ENCODE measurements at places on chromosomes 16 and 17.

DNA sequence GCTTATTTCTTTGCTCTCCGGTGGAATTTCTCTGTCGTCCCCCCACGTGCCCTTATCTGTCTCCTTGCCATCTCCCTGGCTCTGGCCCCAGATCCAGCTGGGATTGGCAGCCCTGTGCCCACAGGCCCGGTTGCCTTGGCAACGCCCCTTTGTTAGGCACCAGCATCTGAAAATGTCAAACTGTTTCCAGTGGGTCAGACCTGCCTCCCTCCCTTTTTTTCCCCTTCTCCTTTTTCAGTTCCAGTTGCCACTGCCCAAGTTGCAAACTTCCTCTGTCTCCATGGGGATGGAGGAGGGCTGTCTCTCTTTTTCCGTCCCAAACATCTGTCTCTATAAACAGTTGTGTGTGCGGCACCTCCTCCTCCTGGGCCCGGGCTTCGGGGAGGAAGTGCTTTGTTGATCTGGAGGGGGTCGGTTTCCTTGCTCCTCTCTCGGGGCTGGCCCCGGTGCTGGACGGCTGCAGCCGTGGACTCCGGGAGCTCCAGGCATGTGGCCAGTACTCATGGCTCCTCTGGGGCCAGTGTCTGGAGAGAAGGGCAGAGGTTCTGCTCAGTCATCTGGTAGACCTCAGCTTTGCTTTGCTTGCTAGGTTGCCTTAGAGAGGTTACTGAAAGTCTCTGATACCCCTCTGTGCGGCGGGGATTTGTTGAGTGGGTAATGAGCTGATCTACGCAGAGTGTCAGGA, 35.3 kb downstream of the SOCS3 start:
- DNase-seq, result peak; percentile 66

GRCh38 chr17:8420041-8420934, 15.4 kb upstream of the NDEL1 start:
- DNase-seq, result no peak

GRCh38 chr17:52157603-52158449, 688 bp downstream of the CA10 start:
- no peak for DNase-seq

DNA sequence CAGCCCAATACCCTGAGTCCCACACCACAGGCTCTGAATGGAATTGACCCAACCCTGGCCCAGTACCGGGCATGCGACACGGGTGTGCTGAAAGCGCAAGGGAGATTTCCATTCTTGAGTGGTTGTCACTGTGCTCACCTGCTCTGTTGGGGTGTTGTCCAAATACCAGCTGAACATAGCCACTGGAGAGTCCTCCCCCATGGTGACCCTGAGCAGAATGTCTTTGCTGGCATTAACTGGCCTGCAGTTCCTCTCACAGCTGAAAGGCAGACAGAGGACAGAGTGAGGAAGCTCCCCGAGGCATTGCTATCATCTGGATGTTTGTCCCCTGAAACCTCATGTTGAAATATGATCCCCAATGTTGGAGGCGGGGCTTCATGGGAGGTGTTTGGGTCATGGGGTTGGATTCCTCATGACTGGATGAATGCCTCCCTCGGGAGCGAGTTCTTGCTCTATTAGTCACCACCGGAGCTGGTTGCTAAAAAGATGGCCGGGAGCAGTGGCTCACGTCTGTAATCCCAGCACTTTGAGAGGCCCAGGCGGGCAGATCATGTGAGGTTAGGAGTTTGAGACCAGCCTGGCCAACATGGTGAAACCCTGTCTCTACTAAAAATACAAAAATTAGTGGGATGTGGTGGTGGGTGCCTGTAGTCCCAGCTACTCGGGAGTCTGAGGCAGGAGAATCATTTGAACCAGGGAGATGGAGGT, 57.3 kb upstream of the BCO1 start:
- DNase-seq, result peak; percentile 97

GRCh38 chr16:21088646-21089538, 61.8 kb downstream of the DNAH3 start:
- no peak for DNase-seq

Measured in fibroblast of skin of left quadriceps (primary cell).